ENCODE measurements at places on chromosomes 16 and 17.

- no peak for DNase-seq
Observed at GRCh38 chr17:28480278-28480677, 6.8 kb downstream of the SLC13A2 start.

DNA sequence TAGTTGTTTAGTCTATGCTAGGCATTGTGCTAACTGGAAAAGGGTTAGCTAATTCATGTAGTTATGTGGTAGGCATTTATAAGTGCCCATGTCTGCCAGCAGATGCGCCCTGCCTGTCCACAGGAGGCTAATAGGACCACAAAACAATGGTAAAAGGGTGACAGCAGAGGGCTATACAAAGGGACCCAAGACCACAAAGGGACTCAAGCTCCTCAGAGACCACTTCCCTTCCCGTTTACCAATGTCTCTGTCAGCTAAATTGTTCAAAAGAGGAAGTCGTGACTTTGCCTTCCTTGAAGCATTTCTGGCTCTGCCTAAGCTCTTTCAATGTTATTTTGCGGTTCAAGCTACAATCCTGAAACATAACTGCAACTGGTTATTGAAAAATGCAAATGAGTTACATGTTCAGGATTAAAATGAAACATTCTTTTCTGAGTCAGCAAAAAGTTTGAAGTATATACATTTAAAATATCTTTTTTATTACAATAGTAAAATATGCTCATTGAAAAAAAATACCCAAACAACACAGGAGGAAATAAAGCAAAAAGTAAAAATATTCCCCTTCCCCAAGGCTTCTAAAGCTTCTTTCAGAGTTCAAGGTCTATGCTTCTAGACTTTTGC is 149.2 kb downstream of the MAF start:
- DNase-seq = no peak

GRCh38 chr17:4537451-4538235 is 17.5 kb downstream of the MYBBP1A start:
- no peak for DNase-seq

- DNase-seq = no peak
Observed at GRCh38 chr16:57624044-57624688, 4.3 kb upstream of the ADGRG1 start.

DNA sequence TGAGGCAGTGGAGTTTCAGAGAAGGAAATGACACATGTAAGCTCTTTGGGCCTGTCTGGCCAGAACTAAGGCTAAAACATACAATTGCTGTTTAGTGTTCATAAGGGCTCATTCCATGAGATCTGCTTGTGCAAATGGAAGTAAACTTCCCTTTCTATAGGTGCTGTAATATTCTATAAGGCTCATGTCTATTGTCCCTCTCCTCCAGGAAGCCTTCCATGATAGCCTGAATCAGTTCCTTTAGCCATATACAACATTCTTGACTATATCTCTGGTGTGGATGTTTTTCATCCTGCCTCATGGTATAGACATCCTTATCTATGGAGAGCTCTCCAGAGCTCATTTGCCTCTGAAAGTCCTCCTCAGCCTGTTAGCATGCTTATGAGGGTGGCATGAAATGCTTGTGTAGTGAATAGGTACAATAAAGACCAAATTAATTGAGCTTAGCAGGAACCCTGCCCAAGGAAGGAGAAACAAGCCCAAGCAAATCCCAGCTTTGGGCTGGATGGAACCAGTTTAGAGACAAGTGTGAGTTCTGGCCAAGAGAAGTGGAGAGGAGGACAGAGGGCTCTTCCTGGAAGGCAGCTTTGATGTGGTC is 1.6 kb upstream of the ETV4 start:
- DNase-seq = no peak

DNA sequence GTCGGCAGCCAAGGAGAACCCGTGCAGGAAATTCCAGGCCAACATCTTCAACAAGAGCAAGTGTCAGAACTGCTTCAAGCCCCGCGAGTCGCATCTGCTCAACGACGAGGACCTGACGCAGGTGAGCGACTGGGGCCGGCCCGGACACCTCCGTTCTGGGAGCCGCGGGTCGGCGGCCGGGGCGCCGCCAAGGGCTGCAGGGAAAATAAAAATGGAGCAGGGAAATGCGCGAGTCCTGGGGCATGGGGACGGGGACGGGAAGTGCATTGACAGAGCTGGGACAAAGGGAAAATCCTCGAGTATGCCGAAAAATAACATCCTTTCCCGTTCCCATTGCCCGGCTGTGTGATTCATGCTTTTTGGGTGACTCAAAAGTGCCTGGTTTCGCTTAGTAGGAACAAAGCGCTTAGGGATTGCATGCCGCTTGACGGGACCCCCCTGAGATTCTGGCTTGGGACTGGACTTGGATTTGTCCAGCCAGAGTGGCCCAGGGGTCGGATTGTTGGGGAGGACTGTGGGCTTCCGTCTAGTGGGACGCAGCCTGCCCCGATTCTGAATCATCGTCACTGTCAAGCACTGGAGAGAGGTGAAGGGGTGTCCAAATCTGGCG is 699 bp downstream of the MPRIP start:
- DNase-seq = no peak

DNA sequence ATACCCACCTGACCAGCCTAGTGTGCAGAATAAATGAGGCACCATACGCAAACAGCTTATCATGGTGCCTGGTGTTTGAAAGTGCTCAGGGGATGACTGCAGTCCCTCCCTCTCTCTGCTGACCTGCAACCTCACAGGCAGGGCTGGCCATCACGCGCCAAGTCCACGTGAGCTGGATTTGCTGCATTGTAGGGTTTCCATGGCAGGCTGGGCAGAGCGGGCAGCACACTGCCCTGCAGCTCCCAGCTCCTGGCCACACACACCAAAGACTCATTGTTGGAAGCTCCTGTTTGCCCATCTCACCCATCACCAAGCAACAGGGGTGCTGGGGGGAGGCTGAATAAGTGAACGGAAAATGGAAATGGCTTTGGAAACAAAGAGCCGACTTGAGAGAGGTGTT is 81.8 kb downstream of the IRX3 start:
- no peak for DNase-seq

- DNase-seq = no peak
Observed at GRCh38 chr17:44409309-44410028, 20.0 kb upstream of the ITGA2B start.

DNA sequence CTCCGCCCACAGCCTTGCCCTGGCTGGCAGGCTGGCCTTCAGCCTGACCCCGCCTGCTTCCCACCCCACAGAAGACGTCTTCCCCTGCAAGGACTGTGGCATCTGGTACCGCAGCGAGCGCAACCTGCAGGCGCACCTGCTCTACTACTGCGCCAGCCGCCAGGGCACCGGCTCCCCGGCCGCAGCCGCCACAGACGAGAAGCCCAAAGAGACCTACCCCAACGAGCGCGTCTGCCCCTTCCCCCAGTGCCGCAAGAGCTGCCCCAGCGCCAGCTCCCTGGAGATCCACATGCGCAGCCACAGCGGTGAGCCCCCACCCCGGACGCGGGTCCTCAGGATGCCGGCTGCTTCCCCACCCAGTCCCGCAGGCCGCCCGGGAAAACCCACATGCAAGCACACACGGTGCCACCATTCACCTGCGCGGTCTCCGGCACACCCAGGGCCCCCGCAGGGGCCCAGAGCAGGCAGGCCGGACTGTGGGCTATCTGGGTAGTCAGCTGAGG is 38.2 kb upstream of the ZC3H18 start:
- no peak for DNase-seq

- DNase-seq = no peak
Observed at GRCh38 chr17:57401556-57402488, 145.5 kb downstream of the MSI2 start.

DNA sequence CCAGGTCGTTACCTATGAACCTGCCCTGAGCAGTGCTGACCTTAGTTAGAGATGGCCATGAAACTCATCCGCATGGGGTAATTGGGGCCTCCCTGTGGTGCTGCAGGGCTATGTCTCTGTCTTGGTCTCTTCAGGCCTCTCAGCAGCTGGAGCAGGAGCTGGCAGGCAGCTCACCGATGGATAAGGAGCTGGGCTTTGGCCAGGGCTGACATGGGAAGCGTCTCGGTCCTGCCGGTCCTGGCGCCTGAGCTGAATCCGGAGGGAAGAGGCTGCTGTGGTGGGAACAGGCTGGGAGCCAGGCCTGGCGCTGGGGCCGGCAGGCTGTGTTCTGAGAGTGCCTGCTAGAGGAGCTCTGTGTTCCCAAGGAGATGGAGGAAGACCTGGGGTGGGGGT is 10.1 kb downstream of the IL32 start:
- no peak for DNase-seq

DNA sequence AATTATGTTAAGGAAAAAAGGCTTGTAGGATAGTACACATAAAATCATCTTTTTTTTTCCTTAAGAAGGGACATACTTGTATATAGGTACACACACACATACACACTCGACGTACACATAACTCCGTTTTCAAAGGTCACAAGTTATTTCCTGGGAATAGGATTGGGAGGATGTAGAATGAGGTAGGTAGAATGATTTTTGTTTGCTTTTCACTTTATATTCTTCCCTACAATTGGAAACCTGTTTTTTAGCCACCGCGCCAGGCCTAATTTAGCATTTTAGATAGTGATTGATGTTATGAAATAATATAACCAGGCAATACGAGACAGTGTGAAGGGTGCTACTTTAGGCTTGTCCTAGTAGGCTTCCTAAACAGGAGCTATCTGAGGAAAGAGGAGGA is 1.8 kb upstream of the HAPSTR1 start:
- no peak for DNase-seq

DNA sequence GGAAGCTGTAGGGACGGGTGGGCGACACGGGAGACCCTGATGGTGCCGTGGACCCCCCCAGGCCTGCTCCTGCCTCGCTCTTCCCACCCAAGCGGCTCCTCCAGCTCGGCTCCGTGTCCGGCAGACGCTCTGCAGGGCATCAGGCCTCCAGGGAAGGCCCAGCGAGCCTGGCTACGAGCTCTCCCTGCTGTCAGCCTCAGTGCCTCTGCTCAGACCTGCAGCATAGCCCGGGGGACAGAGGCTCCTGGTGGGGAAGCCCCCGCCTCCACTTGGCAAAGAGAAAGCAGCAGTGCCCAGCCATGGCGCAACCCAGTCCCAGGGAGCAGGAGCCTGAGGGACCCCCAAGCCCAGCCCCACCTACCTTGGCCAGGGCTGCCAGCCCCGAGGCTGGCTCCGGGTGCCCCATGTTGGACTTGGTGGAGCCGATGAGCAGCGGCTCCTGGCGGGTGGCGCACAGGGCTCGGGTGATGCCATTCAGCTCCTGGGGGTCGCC is 5.9 kb downstream of the FASN start:
- DNase-seq = no peak

DNA sequence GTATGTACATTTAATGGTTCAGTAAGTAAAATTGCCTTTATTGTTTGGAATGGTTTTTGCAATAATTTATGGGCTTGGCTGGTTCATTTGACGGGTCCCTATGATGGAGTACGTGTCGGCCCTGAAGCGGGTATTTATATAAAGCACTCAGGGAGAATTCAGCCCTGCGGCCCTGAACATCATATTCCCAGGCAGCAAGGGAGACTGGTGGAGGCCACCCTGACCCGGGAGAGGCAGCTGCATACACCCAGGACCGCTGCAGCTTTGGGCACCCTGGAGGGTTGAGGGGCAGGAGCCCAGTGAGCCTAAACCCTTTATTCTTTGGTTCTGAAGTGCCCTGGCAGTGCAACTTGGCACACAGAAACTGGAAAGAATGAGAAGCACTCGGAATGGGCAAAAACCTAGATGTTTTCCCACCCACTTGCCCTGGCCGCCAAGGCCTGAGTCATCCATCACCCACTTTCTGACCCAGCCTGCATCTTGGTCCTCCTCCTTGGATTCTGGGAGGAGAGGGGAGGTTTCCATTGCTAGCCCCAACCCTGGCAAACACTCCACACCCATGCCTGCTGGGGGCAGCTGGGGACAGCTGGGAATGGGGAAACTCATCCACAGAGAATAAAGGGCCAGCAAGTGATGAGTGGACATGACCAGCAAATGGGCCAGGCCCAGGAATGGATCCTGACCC is 162.2 kb upstream of the TNRC6C start:
- no peak for DNase-seq

- no peak for DNase-seq
Observed at GRCh38 chr17:45414990-45415881, 17.4 kb downstream of the ARHGAP27 start.

GRCh38 chr16:48478393-48478792 is 93.2 kb upstream of the SIAH1 start:
- no peak for DNase-seq

- DNase-seq = no peak
Observed at GRCh38 chr17:47708864-47709541, 15.0 kb downstream of the TBKBP1 start.

- DNase-seq = no peak
Observed at GRCh38 chr17:61487161-61487988, 35.2 kb downstream of the TBX4 start.

DNA sequence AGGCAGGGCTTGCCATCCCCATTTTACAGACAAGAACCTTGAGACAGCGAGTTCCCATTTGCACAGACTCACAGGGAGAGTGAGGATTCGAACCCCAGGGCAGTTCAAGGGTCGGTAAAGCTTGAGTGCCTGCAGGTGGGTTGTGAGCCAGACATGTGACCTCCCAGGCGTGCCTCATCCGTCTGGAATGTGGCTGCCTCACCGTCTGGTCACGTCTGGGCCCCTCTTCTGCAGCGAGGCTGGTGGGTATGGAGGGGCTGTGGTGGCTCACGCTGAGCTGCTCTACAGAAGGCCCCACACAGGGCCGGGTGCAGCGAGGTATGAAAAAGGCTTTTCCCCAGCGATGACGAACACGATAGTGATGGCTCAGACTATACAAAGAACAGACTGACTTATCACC is 35.8 kb upstream of the LHX1 start:
- DNase-seq = no peak

DNA sequence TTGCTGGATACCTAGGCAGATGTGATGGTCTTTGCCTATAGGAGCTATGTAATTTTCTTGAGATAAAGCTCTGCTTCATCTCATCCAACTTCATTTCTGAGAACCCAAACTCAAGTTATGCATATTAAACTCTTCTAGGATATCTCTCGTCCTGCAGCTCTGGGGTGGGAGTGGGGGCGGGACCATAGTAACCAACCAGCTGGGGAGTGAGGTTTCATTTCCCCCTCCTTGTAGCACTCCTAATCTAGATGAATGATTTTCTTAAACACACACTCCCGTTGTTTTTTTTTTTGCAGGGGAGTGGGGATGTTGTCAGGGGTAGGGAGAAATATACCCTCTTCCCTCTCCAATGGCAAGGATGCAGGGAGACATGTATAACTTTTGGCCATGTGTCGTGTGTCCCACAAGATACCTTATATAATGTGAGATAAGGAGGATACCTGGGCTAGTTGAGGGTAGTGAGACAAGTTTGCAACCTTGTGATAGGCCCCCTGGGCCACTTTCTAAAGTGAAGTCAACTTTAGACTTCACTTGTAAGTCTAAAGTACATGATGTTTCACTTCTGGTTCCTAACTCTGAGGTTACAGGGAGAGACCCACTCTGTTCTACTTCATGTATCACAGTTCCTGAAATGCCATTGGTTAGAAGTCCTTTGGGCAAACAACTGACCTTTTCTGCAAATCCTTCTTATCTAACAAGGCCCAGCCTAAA is 10.5 kb upstream of the HEATR6 start:
- DNase-seq = no peak

DNA sequence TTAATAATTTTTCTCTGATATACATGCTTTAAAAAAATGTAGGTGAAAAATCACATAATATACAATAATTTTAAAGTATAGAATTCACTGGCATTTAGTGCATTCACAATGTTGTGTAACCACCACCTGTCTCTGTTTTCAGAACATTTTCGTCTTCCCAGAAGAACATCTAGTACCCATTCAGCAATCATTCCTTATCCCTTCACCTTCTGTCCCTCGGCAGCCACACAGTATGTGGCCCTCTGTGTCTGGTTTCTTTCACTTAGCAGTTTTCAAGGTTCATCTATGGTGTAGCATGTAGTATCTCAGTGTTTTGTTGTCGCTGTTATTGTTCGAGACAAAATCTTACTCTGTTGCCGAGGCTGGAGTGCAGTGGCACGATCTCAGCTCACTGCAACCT is 33.6 kb downstream of the PRPSAP2 start:
- no peak for DNase-seq

GRCh38 chr16:81284995-81285600 is 29.7 kb upstream of the GAN start:
- DNase-seq = no peak

All from HS-5 (cell line).